ENCODE measurements at places on chromosomes 7 and 10.

DNA sequence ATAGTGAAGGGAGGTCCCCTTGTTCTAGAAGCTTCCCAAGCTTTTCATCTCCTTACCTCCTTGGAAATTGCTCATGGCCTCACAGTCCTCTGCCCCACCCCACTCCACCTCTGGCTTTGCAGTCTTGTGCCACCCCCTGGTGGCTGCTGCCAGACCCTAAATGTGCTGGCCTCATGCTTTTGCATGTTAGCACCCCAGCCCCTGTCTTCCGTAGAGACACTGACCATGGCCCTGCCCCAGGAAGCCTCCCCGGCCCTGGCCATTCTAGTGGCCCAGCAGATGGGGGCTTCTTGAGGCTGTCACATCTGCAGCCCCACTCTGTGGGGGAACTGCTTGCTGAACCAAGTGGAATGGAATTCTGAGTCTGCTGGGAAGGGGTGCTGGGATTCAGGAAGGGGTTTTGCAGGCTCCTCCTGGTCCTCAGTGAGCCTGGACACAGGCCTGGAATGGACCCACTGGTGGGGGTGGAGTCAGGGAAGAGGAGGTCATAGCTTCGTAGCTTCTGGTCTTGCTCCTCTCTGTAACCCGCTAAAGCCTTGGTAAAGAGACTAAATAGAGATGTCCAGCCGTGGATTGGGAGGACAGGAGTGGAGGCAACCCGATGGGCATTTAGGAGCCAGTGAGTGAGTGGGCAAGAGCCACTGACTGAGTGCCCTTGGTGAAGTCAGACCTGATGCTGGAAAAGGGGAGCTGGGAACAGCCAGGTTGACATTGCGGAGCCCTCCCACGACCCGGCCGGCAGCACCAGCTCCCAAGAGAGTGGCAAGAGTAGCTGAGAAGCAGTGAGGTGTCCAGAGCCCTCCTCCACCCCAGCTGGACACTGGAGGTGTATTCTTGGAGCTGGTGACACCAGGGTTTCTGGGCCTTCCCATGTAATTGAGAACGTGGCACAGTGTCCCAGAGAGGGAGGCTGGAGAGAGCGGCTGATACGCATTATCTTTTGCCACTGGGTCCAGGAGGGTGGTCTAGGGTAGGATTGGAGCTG is 20.9 kb downstream of the RAMP3 start:
- no peak for DNase-seq

DNA sequence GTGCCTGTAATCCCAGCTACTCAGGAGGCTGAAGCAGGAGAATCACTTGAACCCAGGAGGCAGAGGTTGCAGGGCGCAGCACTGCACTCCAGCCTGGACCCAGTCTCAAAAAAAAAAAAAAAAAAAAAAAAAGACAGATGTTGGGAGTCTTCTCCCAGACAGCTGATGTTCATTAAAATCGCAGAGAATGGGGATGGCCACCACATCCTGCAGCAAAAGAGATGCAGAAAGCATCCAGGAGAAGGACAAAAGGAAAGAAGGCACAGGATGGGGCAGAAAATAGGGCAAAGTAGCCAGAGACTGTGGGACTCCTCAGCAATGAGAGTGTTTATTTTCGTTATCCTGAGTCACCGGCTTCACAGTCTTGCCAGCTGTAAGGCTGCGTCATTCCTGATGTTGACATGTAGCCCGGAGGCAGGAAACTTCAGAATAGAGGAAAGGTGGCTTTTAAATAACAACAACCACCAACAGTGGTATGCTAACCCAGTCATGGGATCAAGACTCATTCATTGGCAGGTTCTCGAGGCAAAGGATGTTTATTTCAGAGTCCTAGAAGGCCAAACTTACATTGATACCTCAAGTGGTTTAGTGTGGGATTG is 149.5 kb upstream of the SVIL start:
- no peak for DNase-seq

GRCh38 chr7:105473163-105473562 is 48.9 kb downstream of the PUS7 start:
- DNase-seq: no peak

DNA sequence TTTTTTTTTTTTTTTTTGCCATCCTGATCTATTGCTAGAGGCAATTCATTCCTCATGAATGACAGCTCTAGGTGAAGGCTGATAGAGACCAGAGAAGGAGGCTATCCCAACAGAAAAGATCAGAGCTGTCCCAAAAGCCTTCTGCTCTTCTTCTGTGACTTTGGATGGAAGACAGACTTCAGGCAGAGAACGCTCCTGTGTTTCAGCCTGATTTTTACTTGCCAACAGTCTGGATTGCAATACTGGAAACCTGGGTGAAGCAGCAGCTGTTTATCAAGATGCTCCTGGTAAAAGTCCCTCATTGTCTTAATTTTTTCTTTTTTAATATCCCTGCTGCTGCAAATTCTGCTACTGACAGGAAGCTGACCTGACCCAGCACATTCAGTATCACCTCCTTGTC is 219.5 kb downstream of the CCDC3 start:
- DNase-seq: no peak

DNA sequence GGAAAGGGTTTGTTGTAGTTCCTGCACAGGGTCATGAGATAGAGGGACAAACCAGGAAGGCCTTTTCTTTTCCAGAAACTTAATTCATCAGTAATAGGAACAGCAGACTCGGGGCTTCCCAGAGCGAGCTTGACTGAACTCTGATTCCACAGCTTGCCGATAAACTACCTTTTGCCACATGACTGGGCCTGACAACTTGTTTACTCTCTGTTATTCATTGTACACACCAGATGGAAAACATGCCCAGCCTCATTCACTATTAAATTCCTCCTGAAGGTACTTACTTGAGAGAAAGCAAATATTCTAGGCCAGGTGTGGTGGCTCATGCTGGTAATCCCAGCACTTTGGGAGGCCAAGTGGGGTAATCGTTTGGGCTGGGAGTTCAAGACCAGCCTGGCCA is 77.1 kb upstream of the FGFR2 start:
- DNase-seq: no peak

- no peak for DNase-seq
These were observed 7.0 kb downstream of the AIMP2 start for GRCh38 chr7:6015917-6016652.

GRCh38 chr10:25867321-25867720 is 66.7 kb upstream of the MYO3A start:
- DNase-seq: no peak

- no peak for DNase-seq
These were observed 178.3 kb downstream of the GRID1 start for GRCh38 chr10:86188326-86188725.

DNA sequence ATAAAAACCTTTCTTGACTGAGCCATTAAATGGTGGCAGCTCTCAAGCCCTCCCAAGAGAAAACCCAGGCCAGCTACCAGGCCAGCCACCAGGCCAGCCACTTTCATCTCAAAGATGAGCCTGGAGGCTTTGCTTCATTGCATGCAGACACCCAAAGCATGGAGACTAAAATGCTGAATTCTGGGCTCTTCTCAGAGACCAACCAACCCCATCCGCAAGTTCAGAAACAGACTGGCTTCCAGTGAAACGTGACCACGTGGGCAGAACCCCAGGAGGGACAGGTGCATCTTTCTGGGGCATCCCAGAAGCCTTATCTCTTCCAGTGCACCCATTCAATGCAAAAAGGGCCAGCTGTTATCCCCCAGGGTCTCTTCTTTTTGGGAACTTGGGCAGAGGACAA is 20.9 kb downstream of the CHST15 start:
- no peak for DNase-seq

DNA sequence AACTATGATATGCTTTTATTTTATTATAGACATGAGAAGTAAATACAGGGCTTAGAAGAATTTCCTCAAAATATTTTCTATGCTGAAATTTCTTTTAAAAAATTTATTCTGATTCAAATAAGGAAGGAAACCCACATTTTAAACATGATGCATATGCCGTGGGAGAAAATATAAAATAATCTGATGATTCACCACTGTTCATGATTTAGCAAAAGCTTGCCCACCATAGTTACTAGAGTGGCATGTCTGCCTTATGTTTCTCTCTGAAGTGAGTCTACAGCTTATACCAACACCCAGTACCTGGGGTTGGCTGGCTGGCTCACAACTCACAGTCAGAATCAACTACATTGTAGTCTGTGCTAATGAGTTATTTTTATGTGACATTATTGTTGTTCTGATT is 102.0 kb downstream of the GNAI1 start:
- no peak for DNase-seq

- no peak for DNase-seq
These were observed 123.0 kb upstream of the JCAD start for GRCh38 chr10:30182191-30183054.

DNA sequence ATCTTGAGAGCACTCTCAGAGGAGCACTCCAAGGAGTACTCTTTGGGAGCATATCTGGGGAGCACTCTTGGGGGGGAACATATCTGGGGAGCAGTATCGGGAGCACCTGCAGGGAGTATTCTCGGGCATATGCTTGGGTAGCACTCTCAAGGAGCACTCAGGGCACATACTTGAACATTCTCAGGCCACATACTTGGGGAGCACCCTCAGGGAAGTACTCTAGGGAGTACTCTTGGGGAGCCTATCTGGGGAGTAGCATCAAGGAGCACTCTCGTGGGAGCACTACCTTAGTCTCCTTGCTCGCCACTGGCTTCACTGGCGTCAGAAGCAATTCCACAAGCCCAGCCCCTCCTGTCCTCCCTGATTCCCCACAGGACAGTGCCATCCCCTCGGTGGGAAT is 31.5 kb upstream of the TNRC18 start:
- no peak for DNase-seq

DNA sequence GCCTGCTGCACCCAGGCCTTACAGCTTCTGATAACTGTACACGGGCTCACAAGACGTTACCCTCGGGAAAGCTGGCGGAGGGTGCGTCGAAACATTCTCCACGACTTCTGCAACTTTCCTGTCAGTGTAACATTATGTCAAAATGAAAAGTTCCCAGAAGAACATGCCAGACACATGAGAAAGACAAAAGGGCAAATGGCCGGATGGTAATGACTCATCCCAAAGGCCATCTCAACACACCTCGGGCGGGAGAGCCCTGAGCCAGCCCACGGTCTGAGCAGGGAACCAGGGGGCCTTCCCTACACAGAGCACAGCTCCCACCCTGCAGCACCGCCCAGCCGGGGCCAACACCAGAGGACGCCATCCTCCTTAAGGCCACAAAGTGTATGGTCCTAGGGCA is 118.7 kb downstream of the MAD1L1 start:
- DNase-seq: no peak

DNA sequence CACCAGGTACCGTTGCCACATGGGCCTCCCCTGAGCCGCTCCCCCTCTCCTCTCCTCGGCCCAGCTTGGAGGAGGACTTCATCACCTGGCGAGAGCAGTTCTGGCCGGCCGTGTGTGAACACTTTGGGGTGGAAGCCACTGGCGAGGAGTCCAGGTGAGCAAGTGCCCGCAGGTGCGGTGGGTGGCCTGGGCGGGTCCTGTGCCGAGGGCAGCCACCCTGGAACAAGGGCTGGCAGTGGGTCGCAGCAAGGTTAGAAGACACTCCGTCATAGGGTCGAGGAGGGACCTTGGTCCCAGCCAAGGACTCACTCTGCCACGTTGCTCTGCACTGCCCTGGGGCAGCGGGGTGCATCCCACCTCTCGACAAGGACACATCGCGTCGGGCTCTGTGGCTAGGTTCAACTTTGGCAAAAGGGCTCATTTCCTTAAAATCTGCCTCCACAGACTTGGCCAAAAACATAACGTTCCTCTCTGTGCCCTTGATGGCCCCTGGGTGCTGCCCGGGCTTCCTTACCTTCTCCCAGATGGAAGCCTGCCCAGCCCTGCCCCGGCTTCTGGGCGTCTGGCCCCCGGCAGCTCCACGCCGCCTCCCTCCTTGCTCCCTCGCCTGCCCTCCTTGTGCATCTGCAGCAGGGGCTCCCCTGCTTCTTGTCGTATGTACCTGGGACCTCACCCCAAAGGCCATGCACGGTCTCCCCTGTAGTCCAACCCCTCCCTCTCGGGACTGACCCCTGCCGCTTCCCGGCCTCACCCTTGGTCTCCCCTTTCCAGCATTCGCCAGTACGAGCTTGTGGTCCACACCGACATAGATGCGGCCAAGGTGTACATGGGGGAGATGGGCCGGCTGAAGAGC is 12.7 kb downstream of the TMEM120A start:
- DNase-seq: no peak

DNA sequence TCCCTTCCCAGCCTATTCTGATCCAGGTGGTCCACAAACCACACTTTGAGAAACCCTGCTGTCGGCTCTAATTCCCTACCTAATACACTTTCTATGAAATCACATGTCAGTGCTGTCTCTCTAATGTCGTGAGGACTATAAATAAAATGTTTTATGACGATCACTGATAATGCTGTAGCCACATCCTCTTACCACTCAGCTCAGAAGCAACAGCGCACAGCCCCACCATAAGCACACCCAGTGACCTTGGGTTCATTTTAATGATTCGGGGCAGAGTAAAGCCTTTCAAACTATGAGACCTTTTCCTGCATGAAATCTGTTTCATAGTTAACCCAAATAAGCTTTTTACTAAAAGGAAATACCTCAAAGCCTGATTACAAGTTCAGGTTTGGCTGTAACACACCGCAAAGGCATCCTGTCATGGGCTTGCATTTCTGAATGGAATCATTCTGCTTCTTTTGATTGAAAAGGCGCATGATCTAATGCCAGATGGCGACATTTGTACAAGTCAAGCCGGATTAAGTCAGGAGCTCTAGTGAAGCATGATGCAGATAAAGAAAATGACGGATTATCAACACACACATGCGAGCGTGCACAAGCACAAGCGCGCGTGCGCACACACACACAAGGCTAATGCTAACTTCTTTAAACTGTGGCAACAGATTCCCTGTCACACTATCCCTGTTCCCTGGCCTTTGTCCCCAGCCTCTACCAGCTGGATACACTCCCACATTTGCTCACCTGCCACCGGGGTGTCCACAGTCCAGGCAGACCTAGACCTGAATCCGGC is 180.5 kb upstream of the PDE1C start:
- DNase-seq: no peak

- DNase-seq: no peak
These were observed 274.0 kb downstream of the ELFN1 start for GRCh38 chr7:1943933-1944618.

DNA sequence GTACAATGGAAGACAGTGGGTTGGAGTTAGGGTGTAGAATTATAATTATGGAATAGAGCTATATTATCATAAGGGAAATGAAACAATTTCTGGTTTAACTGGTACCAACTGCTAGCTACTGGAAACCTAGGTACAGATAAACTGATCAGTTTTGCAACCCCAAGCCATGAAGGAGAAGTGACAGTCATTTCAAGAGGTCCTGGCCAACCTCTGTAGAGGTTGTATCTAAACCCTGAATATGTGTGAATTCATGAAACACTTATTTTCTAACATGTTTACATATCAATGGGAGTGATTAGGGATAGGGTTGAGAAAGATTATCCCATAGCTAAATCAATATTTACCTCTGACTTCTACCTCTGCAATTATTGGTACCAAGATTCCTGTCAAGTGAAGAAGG is 29.9 kb upstream of the CC2D2B start:
- DNase-seq: no peak

GRCh38 chr7:140678081-140678815 is 5.5 kb downstream of the ADCK2 start:
- DNase-seq: no peak

- no peak for DNase-seq
These were observed 243.9 kb downstream of the SNX10 start for GRCh38 chr7:26535483-26536007.

Measured in KG1 (cell line).